ENCODE measurements at places on chromosomes 12 and 14.
A peak's percentile ranks its signal among the peaks of the same experiment; 100 is the strongest.

- DNase-seq, result peak; percentile 91
Observed at GRCh38 chr14:101480747-101481530, 80.4 kb upstream of the DIO3 start.

DNA sequence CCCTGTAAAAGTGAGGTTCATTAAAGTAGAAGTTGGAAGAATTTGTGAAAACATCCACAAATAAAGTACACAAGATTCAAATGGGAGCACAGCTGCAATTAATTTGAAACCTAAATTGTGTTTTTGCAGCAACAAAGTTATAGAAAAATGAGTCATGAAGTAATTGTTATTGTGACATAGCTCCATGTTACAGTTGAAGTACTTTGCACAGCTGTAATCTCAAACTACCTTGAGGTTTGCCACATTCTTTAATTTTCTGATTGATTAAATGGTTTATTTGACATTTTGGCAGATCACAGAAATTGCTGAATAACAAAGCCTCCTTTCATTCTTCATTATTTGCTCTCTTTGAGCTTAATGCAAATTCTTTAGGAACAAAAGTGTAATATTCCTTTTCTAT, 111.3 kb downstream of the RMST start:
- no peak for DNase-seq

GRCh38 chr14:74807853-74808545, 44.9 kb downstream of the YLPM1 start:
- DNase-seq, result no peak

DNA sequence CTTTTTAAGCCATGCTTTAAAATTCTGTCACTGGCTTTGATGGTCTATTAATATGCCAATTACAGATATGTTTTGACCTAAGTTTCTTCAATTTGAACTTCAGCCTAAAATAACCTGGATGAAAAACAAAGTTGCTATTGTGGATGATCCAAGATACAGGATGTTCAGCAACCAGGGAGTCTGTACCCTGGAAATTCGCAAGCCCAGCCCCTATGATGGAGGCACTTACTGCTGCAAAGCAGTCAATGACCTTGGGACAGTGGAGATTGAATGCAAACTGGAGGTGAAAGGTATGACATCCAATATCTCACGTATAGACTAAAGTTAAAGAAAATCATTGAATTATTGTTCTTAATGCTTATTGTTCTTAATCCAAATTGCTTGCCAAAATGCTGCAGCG, 17.2 kb upstream of the CHPT1 start:
- DNase-seq, result no peak

Measured in eye (tissue), 1 donor.